Left cardiac atrium (tissue), 4 donors: ENCODE measurements at places on chromosomes 16 and 17. TPM values are rescaled to one million over a fixed set of nuclear protein-coding genes. Genes with fewer than 3 reads are reported as not detected.

Gene C1QTNF8
- total RNA-seq = not detected

GRCh38 chr16:84659656-84660300 lies 11.5 kb downstream of the KLHL36 start:
- no peak for DNase-seq

DNA sequence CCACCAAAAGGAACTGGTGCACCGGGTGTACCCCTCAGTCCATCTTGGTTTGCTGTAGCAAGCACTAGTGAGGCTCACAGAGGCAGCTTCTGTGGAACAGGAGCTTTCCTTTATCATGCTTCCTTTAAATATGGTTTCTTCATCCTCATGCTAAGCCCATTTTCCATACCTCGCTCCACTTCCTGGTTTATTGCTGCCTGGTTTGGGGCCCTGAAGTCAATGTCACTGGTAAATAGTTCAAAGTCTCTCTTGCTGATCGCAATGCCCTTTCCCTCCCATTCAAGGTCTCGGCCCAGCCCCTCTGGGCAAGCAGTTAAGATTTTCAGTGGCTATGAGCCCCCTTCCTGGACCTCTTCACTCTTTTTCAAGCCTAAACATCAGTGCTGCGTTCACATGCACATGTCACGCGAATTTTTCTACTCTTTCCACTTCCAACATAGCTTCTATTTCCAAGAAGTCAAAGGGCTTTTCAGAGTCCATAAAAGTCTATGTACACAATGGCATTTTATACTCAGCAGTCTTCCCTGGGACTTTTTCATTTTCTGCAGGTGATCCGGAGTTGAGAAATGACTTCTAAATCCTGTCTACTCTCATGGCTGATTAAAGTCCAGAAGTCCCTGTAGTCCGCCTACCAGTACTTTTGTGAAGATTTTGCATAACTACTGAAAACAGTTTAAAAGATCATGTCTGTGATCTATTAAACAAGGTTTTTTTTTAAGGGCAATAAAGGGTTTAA lies 323.8 kb upstream of the ZFHX3 start:
- DNase-seq = no peak

GRCh38 chr16:47523342-47524006 lies 62.3 kb downstream of the PHKB start:
- no peak for DNase-seq

DNA sequence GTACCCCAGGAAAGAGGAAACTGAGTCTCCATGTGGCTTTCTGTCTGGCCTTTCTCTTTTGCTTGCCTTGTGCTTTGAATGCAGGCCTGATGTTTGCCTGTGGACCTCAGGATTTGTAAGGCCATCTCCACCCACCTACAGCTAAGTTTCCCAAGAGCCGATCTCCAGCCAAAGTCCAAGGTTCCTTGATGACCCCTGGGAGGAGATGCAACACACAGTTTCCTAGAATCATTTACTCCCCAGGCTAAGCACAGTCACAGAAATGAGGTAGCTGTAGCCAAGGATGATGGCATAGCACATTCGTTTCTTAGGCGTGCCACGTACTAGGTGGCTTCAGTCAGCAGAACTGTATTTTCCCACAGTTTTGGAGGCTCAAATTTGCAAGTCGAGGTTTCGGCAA lies 595.4 kb downstream of the MAF start:
- DNase-seq = no peak

Gene IGFALS
- not detected for total RNA-seq

- DNase-seq = no peak
These were observed 14.8 kb downstream of the ERN1 start for GRCh38 chr17:64115043-64115698.

DNA sequence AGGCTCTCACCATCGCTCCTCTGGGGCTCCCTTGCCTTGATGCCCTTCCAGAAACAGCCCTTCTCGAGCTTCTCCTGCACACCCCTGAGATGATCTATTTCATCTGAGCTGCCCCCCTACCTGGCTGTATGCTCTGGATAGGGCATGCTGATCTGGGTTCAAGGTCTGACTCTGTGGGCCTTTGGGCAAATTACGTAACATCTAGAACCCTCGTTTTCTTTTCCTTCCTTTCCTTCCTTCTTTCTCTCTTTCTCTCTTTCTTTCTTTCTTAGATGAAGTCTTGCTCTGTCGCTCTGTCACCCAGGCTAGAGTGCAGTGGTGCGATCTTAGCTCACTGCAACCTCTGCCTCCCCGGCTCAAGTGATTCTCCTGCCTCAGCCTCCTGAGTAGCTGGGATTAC lies 20.3 kb downstream of the TNS4 start:
- DNase-seq = no peak

Gene CDT1
- total RNA-seq = 2.3 TPM

DNA sequence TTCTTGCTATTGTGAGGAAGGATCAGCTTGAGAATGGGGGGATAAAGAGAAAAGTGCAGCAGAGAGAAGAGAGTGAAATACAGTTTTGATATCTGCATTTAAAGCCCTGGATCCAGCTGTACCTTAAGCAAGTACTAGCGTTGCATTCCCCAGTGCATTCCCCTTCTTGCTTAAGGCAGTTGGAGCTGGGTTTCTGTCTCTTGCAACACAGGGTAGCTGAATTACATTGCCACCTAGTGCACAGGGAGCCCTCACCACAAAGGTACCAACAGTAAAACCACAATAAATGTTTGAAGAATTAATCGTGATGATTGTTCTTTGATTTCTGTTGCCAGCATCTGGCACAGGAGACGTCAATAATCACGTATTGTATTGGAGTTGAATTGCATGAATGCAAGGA lies 588.7 kb downstream of the RBFOX1 start:
- no peak for DNase-seq

- no peak for DNase-seq
These were observed 15.0 kb downstream of the MRM1 start for GRCh38 chr17:36616061-36617029.

Gene EIF1
- total RNA-seq = 1,102 TPM

- no peak for DNase-seq
These were observed 26.6 kb downstream of the MOSMO start for GRCh38 chr16:22034503-22034902.

- no peak for DNase-seq
These were observed 94.7 kb upstream of the CRHR1 start for GRCh38 chr17:45689451-45689850.

DNA sequence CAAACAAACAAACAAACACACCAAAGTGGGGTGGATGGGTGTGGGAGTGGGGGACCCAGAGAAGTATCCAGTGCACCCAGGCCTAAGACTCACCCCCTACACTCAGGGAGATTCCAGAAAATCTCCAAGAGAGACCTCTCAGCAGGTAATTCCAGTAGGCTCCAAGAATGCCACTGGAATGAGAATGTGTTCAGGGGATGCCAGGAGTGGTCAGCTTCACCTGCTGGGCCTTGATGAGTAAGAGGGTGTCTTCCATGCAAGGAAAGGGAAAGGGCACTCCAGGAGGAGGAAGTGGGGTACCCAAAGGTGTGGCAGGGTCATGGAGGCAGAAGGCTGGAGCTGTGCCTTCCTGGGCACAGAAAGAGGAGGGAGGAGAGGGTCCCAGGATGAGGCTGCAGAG lies 9.9 kb downstream of the CDH1 start:
- DNase-seq = no peak

GRCh38 chr17:72950242-72950931 lies 142.1 kb downstream of the SLC39A11 start:
- no peak for DNase-seq

DNA sequence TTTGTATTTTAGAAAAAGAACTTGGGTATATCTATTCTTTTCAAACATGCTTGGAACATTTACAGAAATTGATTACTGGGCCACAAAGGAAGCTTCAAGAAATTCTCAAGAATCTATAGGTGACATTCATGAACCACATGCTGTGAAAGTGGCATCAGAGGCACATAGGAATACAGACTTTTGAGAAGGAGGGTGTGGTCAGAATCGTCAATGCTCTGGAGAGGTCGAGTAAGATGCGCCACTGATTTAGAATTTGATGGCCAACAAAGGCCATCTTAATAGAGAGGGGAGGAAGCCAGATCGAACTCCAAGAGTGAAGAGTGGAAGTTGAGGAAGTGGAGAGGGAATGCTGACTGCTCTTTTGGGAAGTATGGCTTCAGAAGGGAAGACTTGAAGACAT lies 3.5 kb upstream of the NSMCE1 start:
- no peak for DNase-seq

Gene TAT
- total RNA-seq = not detected

GRCh38 chr17:27551701-27552248 lies 79.2 kb upstream of the LGALS9 start:
- no peak for DNase-seq

DNA sequence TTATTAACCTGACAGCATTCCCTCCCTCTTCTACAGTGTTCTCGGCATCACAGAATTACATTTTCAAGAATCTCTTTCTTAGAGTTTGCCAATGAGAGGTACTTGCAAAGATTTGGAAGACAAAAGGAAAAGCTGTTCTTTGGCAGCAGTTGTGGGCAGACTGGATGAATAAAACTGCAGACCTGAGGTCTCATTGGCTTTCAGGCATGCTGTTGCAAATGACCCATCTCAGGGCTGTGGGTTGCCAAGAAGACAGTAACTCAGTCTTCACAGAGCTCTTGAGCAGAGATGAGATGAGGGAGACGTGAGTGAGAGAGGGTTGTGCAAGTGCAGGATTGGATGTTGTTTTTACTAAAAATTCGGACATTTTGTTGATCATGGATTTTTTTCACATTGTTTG lies 11.3 kb upstream of the USP31 start:
- DNase-seq = no peak

Gene CSH1
- total RNA-seq = not detected

DNA sequence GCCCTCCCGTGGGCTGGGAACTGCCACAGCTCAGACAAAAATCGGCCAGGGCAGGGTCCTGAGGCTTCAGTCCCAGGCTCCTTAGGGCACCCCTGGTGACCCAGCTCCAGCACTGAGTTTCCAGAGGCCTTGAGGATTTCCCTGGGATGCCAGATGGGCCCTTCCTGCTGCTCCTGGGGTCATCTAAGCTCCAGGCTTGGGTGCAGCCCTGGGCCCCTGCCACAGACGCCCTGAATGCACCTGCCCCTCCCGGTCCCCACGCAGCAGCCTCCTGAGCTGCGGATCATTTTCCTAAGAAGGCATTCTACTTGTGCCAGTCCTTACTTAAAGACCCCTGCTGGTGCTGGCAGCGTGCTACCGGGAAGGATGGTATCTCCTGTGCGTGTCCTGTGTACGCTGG lies 6.0 kb upstream of the RNPS1 start:
- no peak for DNase-seq

DNA sequence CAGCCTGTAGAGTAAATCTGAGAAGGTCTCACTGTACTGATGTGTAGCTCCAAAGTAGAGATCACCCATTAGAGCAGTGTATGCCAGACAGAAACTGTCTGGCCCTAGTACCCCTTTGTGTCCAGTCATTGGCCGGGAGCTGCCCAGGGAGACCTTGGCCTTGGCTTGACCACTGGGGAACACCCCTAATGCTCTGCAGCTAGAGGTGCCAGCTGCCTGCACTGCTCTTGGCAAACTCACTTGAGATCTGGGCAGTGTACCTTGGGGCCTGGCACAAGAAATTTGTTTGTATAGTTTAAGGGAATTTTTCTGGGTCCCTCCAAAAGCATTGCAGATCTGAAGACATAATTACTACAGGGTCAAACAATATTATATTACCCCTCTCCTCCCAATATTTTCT lies 78.7 kb upstream of the MPHOSPH6 start:
- DNase-seq = no peak

Gene DBF4B
- 3.6 TPM for total RNA-seq

Gene TP53TG3B
- total RNA-seq = not detected

- DNase-seq = no peak
These were observed 5.7 kb upstream of the CEP131 start for GRCh38 chr17:81228420-81228819.

Gene ST6GALNAC2
- 5.0 TPM for total RNA-seq

Gene TOB1
- total RNA-seq = 63.2 TPM

Gene KCNJ16
- not detected for total RNA-seq

- no peak for DNase-seq
These were observed 128.3 kb upstream of the MYOCD start for GRCh38 chr17:12537436-12537835.

GRCh38 chr17:5437721-5438317 lies 1.1 kb downstream of the C1QBP start:
- no peak for DNase-seq

DNA sequence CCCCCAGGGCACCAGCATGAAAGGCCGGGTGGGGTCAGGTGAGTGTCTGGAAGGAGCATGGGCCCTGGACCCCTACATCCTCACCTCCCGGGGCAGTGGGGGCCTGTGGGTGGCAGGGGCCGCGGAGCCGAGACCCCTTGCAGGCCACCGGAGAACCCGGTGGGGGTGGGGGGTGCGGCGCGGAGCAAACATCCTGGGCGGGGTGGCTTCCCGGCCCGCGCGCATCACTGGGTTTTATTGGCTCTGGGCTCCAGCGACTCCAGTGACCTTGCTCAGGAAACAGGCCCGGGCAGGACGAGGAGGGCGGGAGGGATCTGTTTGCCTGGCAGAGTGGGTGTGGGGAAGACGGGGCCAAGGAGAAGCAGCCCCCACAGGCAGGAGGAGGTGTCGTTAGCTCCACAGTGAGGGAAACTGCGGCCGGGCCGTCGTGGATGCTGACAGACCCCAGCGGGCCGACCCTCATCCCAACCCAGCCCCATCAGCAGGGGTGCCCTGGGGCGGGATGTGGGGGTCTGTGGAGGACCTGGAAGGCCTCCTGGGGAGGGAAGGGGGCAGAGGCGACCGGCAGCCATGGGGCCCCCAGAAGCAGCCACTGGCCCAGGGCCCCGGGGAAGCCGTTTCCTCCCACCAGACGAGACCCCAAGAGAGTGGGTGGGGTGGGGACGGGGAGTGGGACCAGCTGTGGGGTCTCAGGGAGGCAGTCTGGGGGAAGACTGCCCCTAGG lies 10.6 kb downstream of the SSTR5 start:
- DNase-seq = no peak

Gene CCL17
- not detected for total RNA-seq

Gene NPW
- 0.84 TPM for total RNA-seq

Gene TRPV2
- 21.1 TPM for total RNA-seq

DNA sequence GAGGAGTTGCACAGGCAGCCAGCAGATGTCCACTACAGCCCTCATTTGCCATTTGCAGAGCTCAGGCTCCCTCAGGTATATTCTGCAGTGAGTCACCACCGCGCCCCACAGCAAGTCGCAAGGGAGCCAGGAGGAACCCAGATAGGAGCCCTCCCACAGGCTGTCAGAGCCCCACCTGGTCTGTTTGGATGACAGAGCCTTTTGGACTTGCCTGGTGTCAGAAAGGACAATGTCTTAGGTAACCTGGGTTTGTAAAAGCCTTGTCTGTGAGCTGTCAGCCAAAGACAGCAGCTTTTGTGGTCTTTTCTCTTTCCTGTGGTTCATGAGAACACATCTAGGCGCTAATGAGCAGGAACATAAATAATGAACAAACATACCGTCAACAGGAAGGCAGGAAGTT lies 70.9 kb downstream of the GNAO1 start:
- DNase-seq = no peak

Gene SMIM36
- total RNA-seq = not detected

DNA sequence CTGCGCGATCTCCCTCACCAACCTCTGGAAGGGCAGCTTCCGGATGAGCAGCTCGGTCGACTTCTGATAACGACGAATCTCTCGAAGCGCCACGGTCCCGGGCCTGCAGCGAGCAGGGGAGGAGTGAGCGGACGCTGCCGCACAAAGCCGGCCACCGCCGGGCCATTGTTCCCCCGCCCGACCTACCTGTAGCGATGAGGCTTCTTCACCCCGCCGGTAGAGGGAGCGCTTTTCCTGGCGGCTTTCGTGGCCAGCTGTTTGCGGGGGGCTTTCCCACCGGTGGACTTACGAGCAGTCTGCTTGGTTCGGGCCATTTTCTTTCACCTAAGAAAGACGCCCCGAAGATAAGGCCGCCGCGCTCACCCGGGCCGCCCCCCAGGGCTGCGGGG lies 5.8 kb upstream of the UNK start:
- DNase-seq = peak; percentile 31
